Activated CD8-positive, alpha-beta T cell treated with anti-CD3 and anti-CD28 coated beads for 36 hours (primary cell): ENCODE measurements at places on chromosomes 3 and 15. TPM values are rescaled to one million over a fixed set of nuclear protein-coding genes. Genes with fewer than 3 reads are reported as not detected.

ALS2CL gene
- total RNA-seq: 2.0 TPM

CPEB1 gene
- total RNA-seq: 1.6 TPM

KNG1 gene
- total RNA-seq: not detected

LRRN1 gene
- 0.98 TPM for total RNA-seq

KIF15 gene
- total RNA-seq: 41.9 TPM

NUTM1 gene
- total RNA-seq: not detected

DLEC1 gene
- 0.36 TPM for total RNA-seq

DNASE1L3 gene
- not detected for total RNA-seq

TRANK1 gene
- 16.0 TPM for total RNA-seq

CHRD gene
- total RNA-seq: not detected

GOLGA8N gene
- 7.4 TPM for total RNA-seq

SHC4 gene
- 2.5 TPM for total RNA-seq
